T-cell (primary cell): ENCODE measurements at places on chromosomes 7 and 10. TPM values are rescaled to one million over a fixed set of nuclear protein-coding genes. Genes with fewer than 3 reads are reported as not detected.

GRCh38 chr7:75847707-75848106 is 31.1 kb upstream of the RHBDD2 start:
- no peak for DNase-seq

The MALRD1 gene
- total RNA-seq: not detected

GRCh38 chr10:21975378-21975990 is 28.0 kb downstream of the DNAJC1 start:
- DNase-seq: no peak

The CRTAC1 gene
- 0.22 TPM for total RNA-seq

GRCh38 chr10:13375791-13376190 is 27.7 kb upstream of the SEPHS1 start:
- no peak for DNase-seq

GRCh38 chr7:2225830-2226229 is 6.9 kb downstream of the MAD1L1 start:
- DNase-seq: no peak

The PBLD gene
- 2.0 TPM for total RNA-seq

The POLD2 gene
- total RNA-seq: 72.6 TPM

- no peak for DNase-seq
Measured at GRCh38 chr10:102402512-102402896, 7.0 kb downstream of the NFKB2 start.

The ZNF425 gene
- total RNA-seq: 2.4 TPM

DNA sequence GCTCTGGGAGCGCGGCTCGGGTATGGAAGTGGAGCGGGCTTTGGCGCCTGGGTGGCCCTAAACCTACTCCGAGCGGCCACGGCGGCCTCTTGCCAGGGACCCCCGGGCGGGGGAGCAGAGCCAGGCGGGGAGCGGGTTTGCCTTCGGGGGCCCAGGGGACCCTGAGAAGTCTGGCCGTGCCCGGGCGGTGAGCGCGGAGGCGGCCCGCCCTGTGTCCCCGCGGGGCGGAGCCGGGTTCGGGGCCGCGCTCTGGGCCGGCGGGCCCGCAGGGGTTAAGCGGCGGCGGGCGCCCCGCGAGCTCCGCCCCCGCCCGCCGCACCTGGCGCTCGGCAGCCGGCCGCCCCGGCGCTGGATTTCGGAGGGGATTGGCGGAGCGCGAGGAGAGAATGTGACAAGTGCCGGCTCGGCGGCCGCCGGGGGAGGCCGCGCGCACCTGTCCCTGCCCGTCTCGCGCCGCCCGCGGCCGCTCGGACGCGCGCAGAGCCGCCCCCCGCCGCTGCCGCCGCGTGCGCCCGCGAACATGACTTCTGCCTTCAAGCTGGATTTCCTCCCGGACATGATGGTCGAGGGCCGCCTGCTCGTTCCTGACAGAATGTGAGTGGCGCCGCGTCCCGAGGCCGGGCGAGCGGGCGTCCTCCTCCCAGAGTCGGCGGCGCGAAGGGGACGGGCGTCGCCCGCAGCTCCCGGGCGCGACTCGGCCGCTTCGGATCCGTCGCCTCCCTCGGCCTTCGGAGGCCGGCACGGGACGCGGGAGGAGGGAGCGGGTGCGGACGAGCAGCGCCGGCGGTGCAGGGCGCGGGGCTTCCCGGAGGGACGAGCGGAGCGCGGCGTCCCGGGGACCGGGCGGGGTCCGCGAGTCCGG is at the start of gene CELF2:
CELF2 (plus strand) TSS at position 303 of the 862 bp plus-strand sequence; CDS start at position 521, 218 bp downstream.
- no peak for DNase-seq

- DNase-seq: no peak
Measured at GRCh38 chr7:37781156-37781555, 67.2 kb upstream of the NME8 start.

The PLA2G12B gene
- total RNA-seq: not detected

DNA sequence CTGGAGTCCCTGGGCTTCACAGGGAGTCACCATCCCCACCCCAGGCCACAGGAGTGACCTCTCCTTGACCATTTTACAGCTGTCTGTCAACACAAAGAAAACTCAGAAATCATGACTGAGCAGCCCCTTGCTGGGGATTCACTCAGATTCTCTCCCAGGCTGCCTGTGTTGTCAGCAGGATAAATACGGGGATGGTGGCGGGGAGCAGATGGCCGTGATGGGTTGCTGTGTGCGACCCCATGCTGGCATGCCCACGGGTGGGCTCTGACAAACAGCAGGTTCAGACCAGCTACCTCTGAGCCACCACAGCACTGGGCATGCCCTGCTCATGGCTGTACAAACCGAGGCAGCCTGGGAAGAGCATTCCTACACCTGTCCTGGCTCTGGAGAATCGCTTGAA is 136.1 kb downstream of the SLIT1 start:
- no peak for DNase-seq

DNA sequence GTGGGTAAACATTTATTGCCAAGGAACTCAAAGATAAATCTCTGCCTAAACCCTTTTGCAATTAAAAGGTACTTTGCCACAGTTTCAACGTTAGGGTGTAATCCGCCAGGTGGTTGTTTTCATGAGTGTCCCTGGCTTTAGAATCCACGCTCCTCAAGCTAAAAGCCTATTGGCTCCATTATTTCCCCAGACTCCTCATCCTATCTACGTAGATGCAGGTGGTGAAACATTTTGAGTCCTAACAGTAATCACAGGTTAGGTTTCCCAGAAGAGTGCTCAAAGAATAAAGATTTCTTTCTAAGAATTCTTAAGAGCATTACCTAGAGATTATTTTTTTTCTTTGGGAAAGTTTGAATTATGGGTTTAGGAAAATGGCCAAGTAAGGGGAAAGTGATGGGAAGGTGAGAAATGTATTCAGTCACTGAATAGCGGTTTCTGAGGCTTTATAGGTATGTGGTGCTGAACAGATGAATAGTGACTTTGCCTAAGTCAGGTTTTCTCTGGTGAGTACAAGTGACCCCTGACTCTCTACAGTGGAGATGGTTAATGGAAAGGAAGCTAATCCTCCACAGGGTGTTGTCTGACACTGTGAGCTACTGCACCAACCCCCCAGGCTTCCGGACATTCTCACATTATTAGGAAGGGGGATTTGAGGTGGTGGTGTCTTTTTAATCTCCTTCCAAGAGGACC is 60.2 kb downstream of the NRP1 start:
- no peak for DNase-seq

GRCh38 chr10:77898323-77899079 is 28.1 kb downstream of the DLG5 start:
- DNase-seq: no peak

GRCh38 chr10:72847681-72848080 is 45.9 kb upstream of the OIT3 start:
- DNase-seq: no peak

DNA sequence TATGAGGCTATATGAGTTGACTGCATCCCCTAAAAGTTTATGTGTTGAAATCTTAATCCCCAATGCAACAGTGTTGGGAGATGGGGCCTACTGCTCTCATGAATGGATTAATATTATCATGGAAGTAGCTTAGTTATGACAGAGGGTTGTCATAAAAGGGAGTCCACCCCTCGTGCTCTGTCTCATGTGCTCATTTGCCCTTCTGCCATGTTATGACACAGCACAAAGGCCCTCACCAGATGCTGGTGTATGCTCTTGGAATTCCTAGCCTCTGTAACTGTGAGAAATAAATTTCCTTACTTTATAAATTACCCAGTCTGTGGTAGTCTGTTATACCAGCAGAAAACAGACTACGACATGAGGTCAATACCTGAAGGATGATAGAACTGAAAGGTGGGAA is 17.6 kb upstream of the PANK1 start:
- no peak for DNase-seq

The C10orf62 gene
- total RNA-seq: not detected

The SPRN gene
- 0.06 TPM for total RNA-seq

GRCh38 chr10:33734393-33735155 is 400.1 kb upstream of the NRP1 start:
- DNase-seq: no peak

GRCh38 chr7:138887085-138887710 is 89.2 kb upstream of the ATP6V0A4 start:
- DNase-seq: no peak

GRCh38 chr7:42192851-42193461 is 44.1 kb downstream of the GLI3 start:
- DNase-seq: no peak

The POLR3A gene
- 16.1 TPM for total RNA-seq

GRCh38 chr7:114647518-114647917 is 232.9 kb downstream of the FOXP2 start:
- DNase-seq: no peak

DNA sequence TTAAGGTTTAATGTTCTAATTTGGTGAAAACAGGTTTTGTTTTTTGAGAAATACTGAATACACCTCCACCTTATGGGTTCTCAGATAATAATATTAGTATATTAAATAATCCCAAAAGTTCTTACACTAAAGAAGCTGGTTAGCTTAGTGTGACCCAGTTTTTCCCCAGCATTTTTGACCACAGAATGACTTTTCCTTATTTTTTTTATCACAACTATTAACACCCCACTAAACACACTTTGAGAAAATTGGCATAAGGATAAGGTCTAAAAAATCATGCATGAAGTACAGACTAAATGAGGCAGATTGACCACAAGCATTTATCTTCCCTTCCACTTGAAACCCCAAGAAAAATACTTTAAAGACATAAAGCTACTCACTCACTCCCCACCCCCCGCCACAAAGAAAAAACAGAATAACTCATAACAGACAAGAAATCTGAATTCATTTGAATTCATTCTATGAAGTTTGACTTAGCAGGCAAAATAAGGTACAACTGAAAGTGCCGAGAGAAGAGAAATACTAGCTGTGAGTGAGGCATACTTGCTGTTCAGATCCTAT is 49.7 kb upstream of the WNT16 start:
- no peak for DNase-seq

The C1QL3 gene
- not detected for total RNA-seq

GRCh38 chr10:122519144-122519543 is 41.4 kb upstream of the DMBT1 start:
- no peak for DNase-seq

GRCh38 chr10:7403620-7404019 is 7.2 kb downstream of the SFMBT2 start:
- no peak for DNase-seq

DNA sequence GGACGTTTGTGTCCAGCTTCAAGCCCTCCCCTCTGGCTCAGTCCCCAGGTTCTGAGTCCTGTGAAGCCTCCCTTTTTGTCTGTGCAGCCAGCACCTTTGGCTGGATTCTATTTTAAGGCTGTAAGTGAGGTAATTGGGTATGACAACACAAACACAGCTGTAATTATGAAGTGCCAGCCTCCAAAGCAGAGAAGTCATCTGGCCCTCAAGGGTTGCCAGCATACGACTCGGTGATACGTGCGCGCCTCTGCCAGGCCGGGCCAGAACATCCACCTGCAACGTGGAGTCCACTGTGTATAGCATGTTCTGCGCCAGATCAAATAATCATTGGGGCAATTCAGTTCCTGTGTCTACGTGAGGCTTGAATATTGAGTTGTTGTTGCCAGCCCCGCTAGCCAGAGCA is 6.7 kb upstream of the FAM180A start:
- no peak for DNase-seq

The UCMA gene
- total RNA-seq: not detected

The ABCA13 gene
- total RNA-seq: not detected

DNA sequence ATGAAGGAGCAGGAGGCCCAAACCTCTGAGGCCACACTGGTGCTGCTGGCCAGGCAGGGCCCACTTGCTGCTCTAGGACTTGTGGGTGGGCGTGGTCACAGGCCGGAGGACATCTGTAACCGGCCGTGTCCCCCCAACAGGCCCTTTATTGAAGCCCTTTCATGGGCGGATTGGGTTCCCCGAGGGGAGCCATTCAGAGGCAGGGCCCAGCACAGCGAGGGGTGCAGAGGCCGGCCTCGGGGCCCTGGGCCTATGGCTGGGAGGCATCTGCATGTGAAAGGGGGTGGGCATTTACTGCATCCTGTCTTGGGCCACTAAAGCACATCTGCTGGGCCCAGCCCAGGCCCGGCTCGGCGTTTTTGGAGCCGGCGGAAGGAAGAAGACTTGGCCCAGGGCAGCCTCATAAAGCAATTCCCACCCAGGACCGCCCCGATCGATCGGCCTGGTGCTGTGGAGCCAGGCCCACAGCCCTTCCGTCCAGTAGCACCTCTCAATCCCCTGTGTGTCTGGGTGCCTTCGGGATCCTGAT is 8.4 kb downstream of the LHPP start:
- no peak for DNase-seq

DNA sequence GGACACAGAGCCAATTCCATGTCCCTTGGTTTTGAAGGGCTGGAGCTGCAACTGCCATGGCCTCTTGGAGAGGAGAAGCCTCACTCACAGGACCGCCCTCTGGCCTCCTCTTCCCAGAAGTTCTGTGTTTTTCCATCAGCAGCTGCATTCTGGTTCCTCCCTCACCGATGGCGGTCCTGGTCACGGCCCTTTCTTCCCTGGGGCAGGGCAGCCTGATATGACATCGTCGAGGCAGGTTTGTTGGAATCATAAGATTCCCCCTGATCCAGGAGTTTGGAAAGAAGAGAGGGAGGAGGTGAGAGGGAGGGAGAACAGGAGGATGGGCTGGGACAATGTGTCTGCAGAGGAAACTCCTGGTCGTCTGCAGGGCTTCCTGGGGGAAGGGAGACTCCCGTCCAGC is 82.7 kb upstream of the PDZD8 start:
- no peak for DNase-seq

- no peak for DNase-seq
Measured at GRCh38 chr10:60186315-60187071, 203.2 kb downstream of the ANK3 start.

- DNase-seq: no peak
Measured at GRCh38 chr7:102111061-102112041, 175.3 kb upstream of the SH2B2 start.

The PIK3AP1 gene
- total RNA-seq: 7.9 TPM

The UNC5B gene
- total RNA-seq: not detected

The DYDC2 gene
- total RNA-seq: not detected

DNA sequence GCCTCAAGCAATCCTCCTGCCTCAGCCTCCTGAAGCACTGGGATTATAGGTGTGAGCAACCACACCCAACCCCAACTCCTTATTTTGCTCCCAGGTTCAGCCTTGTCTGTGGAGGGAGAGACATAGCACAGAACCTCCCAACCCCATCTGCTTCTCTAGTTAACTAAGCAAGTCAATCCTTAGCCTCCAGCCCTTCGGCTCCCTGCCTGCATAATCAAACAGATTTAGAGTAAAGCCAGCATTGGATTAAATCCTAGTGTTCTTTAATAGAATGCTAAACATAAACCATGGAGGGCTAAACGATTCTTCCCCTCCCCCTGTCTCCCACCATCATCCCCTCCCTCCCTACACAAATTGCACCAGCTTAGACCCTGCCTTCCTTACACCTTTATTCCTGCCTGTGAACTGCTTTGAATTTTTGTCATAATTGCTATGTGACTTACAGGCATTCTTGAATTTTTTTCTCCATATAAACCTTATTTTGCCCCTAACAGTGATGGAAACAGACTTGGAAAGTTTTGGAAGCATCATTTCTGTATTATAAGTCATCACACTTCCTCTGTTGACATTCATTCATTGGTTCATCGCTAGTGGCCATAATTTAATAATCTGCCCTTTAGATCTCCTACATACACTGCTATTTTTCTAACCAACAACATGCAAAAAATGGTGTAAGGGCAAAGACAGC is 72.6 kb upstream of the TOMM7 start:
- no peak for DNase-seq

The ADCYAP1R1 gene
- total RNA-seq: not detected

- DNase-seq: no peak
Measured at GRCh38 chr10:6514844-6515780, 65.0 kb downstream of the PRKCQ start.

The ACTL6B gene
- not detected for total RNA-seq

GRCh38 chr10:33120700-33121099 is 162.7 kb upstream of the ITGB1 start:
- DNase-seq: no peak

- DNase-seq: no peak
Measured at GRCh38 chr10:73873838-73874215, 528 bp downstream of the CAMK2G start.

The LRRC61 gene
- total RNA-seq: 21.4 TPM
